Right renal pelvis (tissue), 4 donors: ENCODE measurements at places on chromosomes 1 and 21. TPM values are rescaled to one million over a fixed set of nuclear protein-coding genes. Genes with fewer than 3 reads are reported as not detected.

The GART gene
- polyA plus RNA-seq = 64.7 TPM

GRCh38 chr1:226506921-226507320 is 41.6 kb upstream of the STUM start:
- DNase-seq = no peak

DNA sequence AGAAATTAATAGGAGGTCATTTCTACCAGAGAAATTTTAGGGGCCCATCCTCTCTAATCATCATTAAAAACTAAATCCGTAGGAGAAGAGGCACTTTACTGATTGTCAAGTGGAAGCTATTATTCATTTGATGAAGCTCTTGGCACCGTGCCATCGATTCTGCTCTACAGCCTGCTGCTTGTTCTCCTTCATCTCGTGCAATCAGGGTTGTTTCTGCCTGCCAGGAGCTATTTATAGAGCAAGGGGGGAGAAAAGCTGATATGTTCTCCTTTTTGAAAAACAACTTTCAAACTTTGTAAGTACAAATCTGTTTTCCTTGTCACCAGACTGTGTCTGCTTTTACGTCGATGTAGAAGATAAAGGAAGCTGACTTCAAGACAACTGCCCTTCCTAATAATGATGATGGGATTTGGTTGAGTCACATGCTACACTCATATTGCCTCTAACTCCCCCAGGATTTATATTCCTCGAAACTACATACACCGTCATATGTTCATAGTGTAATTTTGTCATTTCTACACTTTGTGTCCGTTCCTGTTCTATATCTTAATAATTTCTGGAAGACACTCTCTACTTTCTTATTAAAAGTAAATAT is 169.6 kb upstream of the LHX8 start:
- no peak for DNase-seq

The TLCD4 gene
- 6.1 TPM for polyA plus RNA-seq

The TSPAN1 gene
- polyA plus RNA-seq = 77.8 TPM

DNA sequence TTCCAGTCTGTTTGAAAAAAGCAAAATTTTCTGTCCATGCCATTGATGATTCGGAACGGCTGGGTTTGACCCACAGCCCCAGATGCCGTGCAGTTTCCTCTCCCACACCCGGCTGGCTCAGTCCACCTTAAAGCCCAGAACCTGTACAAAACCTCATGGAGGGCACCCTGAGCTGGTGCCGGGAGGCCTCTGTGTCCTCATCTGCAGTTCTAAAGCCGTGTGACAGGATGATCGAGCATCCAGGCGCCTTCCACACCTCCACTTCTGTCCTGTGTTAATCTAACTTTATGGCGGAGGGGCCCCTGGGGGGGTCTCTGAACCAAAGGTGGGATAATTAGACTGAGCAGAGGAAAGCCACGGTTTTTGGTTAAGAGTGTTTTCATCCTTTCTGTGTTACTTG is 49.6 kb downstream of the SLC37A1 start:
- no peak for DNase-seq

The COL16A1 gene
- 56.2 TPM for polyA plus RNA-seq

- peak; percentile 45 for DNase-seq
Observed at GRCh38 chr1:203069030-203069747, 16.6 kb downstream of the MYOG start.

GRCh38 chr1:230379462-230379861 is 46.7 kb downstream of the PGBD5 start:
- no peak for DNase-seq

GRCh38 chr1:46393510-46393909 is 607 bp upstream of the FAAH start:
- no peak for DNase-seq

The LIPI gene
- 0.33 TPM for polyA plus RNA-seq

DNA sequence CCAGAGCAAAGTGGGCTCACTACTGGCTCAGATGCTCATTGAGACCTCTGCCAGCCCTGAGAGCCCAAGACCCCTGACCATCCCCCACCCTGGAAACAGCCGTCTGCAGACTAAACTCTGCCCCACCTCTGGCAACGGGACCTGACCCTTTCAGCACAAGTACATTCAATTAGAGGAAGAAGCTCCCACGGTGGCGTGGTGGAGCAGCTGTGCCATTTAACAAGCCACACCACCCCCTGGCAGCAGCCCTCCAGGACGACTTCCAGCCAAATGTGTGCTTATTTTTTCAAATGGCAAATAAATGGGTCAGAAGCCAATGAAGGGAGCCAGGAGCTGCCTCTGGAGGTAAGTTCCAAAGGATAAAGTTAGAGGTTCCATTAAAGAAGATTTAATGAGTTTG is 226.7 kb downstream of the NPHP4 start:
- no peak for DNase-seq

The PKP1 gene
- polyA plus RNA-seq = 0.06 TPM

- DNase-seq = no peak
Observed at GRCh38 chr1:77064246-77064645, 155.0 kb downstream of the PIGK start.

The URB1 gene
- 10.6 TPM for polyA plus RNA-seq

GRCh38 chr1:82091729-82092128 is 291.0 kb downstream of the ADGRL2 start:
- DNase-seq = no peak

DNA sequence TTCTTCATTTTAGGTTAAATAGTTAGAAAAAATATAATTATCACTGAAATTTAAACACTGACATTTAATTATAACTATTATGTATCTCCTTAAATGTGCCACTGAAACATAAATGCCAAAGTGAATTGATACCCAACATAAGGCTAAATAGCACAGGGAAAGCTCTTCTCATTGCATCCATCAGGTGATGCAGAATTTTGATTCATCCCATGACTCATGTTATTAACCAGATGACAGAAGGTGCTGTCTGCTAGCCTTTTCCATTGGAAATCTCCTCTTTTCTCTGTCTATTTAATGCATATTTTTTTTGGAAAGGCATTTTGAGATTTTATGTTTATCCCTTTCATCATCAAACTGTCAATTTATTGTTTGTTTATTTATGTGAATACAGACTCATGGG is 136.8 kb downstream of the KCNK2 start:
- DNase-seq = no peak

GRCh38 chr1:184532199-184532598 is 145.4 kb downstream of the C1orf21 start:
- DNase-seq = no peak

GRCh38 chr1:153552335-153552734 is 3.3 kb upstream of the S100A3 start:
- DNase-seq = no peak

The PIK3C2B gene
- polyA plus RNA-seq = 15.4 TPM

DNA sequence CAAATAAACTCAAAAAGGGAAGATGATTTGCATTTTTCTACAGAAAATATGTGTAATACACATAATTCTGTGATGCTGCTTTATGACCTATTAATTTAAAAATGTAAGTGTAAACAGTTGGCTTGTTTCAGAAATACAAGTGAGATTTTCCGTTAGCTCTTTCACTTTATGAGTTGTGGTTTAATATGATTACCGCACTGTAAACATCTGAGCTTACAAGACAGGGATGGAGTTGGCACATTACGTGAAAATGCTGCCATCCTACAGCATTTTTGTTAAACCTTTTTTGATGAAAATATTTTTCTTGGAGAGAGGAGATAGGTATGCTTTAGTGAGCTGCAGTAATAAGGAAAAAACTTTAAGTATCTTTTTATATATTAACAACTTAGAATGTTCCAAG is 426.8 kb upstream of the ADAMTS5 start:
- no peak for DNase-seq

The CTSE gene
- polyA plus RNA-seq = 0.18 TPM

DNA sequence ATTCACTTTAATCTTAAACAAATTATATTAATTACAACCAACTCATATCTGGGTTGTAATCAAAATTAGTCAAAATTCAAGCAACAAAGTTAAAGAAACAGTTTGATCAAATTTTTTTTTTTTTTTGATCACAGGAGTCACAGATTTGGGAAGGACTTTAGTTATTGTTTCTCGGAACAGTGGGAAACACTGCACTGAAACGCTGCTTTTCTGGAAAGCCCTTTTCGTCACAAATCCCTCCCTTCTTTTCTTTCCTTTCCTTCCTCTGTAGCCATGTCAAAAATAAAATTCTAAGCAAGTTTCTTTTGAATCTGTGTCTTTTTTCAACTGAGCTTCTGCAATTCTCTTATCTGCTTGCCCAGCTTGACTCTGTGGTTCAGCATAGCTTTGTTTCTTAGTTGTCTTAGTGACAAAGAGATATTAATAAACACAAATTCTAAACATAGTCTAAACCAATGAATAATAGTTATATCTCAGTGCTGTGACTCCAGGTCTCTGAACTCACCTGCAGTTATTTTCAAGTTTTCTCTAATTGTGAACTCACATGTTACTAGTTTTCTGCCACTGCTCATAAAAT is 53.8 kb downstream of the PTGS2 start:
- DNase-seq = no peak

DNA sequence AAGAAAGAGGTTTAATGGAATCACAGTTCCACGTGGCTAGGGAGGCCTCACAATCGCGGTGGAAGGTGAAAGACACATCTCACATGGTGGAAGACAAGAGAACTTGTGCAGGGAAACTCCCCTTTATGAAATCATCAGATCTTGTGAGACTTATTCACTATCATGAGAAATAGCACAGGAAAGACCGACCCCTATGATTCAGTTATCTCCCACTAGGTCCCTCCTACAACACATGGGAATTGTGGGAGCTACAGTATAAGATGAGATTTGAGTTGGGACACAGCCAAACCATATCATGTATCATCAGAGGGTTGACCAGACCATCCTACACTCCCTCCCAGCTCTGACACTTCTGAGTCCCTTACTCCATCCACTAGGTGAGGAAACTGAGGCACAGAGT is 143.9 kb upstream of the KLHDC7A start:
- no peak for DNase-seq

- DNase-seq = no peak
Observed at GRCh38 chr1:76473591-76473990, 393.7 kb upstream of the ST6GALNAC5 start.

DNA sequence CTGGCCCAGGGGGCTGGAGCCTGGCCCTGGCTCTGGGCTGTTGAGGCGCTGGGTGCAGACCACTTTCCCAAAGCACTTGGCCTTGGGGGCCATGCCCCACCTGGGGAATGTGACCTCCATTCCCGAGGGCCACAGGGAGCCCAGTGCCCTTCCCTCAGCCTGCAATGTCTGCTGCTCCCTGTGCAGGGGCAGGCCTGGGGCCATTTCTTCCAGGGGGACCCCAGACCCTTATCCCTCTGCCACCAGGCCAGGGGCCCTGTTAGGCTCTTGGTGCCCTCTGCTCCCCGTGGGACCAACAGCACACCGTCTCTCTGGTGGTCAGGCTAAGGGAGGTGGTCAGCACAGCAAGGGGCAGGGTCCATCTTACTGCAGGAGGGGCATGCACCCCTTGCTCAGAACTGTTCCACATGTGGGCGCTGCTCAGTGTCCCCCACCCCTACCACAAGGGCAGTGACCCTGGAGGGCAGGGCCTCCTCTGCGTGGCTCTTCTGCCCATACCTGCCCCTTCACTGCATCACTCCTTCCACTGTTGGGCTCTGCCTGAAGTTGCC is 1.1 kb upstream of the TMEM52 start:
- DNase-seq = no peak

- no peak for DNase-seq
Observed at GRCh38 chr1:1244192-1244811, 2.2 kb downstream of the C1QTNF12 start.

DNA sequence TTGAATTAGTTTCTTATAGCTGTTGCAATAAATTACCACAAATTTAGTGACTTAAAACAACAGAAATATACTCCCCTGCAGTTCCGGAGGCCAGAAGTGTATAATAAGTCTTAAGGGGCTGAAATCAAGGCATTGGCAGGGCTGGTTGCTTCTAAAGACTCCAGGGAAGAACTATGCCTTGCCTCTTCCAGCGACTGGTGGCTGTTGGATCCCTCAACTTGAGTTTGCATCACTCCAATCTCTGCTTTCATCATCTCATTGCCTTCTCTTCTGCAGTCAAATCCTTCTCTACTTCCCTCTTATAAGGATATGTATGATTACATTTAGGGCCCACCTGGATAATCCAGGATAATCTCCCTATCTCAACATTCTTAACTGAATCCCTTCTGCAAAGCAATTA is 19.1 kb upstream of the MED18 start:
- no peak for DNase-seq

GRCh38 chr21:35609263-35609662 is 451.1 kb downstream of the SETD4 start:
- DNase-seq = no peak

The LYPD8 gene
- polyA plus RNA-seq = 0.04 TPM

- no peak for DNase-seq
Observed at GRCh38 chr1:209522826-209523225, 60.7 kb upstream of the CAMK1G start.

The POU3F1 gene
- 1.1 TPM for polyA plus RNA-seq

DNA sequence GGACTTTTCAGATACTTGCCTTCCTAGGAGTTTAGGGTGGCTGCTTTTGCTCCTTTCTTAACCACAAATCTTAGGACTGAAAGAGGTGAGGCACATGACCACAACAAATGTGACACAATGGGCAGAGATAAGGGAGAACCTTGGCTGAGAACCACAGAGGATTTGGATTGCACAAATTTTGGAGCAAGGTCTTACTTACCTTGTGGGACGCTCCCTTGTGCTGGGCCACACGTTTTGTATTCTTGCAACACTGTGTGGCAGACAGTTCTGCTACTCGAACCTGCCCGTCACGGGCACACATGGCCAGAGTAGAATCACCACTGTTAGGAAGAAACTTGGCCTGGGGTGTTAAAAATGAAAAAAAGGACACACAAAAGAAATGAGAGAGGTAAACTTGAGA is 23.9 kb downstream of the DCAF8 start:
- no peak for DNase-seq

- no peak for DNase-seq
Observed at GRCh38 chr1:226211181-226211821, 12.2 kb upstream of the MIXL1 start.

DNA sequence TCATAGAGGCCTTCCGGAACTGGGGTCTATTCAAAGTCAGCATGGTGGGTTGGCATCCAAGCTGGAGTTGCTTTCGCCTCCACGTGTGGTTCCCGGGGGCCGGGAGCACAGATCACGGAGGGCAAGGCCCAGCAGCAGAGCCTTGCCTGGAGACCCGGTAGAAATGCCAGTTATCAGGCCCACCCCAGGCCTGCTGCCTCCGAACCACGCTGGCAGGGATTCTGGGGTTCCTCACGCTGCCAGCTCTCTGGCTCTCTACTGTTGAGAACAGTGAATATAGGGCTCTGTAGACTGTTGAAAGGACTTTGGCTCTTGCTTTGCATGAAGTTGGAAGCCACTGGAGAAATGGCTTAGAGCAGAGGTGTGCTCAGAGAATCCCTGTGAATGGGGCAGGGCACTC is 127.5 kb downstream of the RIPK4 start:
- DNase-seq = no peak

The EIF4G3 gene
- polyA plus RNA-seq = 76.1 TPM

DNA sequence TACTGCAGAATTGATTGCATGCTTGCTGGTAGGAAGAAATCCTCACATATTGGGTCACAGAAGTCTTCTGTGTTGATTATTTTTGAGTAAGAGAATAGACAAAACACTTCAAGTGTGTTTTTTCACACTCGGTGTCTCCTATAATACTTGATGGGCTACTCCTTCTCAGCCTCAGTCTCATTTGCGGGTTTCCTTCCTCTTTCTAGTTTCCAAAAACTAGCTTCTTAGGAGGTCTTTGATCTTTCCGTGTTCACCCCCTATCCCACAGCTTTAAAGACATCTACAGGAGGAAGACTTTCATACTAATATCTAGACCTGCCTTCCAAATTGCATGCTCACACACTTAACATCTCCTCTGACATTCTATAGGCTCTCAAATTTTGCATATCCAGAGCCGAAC is 40.7 kb upstream of the NTPCR start:
- DNase-seq = no peak
